AG09309 (cell line): ENCODE measurements at places on chromosomes 1 and 21.
A peak's percentile ranks its signal among the peaks of the same experiment; 100 is the strongest.

GRCh38 chr1:192849011-192849410, 40.2 kb downstream of the RGS2 start:
- no peak for DNase-seq

DNA sequence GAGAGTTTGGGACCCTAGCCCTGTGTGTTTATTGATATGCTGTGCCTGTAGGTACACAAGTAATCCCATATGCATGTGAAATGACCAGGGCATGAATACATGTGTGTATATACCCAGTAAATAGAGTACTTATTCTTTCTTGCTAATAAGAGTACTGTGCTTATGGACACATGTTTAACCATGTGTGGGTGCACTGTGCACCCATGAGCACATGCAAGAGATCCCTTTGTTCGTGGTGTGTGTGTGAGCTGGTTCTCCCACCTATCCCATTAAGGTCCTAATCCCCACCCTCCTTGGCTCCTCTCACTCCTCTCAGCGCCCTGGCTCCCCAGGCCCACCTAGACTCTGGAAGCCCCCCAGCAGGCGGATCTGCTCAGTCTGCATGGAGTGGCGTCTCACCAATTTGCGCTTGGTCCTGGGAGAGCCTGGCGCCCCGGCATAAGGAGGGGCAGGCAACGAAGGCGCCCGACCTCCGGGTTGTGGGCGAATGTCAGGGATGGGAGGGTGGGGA, 2.2 kb upstream of the LIX1L start:
- no peak for DNase-seq

DNA sequence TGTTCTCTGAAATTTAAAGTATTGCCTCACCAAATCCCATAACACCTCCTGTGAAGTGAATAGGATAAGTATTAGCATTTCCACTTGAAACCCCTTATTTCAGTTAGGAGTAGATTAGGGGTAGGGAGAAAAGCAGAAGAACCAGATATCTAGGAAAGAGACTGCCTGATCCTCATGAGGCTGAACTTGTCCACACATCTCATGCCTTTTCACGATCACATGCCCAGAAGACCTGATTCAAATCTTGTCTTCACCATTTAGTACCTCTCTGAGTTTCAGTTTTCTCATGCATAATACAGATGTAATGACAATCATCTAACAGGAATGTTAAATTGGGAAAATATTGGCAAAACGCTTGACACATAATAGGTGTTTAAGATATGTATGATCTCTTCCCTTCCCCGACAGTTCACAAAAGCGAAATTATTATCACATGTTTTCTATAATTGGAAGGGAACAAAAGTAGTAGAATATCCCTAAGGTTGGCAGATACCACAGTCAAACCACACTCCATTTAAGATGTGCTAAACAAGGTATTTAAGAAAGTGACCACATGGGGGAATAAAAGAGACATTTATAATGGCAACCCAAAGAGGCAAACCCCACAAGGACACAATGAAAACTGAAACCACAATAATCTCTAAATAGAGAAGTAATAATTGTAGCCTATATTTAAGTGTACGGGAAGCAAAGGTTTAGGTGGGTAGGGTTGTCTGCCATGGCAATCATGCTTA, 25.2 kb downstream of the GFI1 start:
- DNase-seq, result no peak

DNA sequence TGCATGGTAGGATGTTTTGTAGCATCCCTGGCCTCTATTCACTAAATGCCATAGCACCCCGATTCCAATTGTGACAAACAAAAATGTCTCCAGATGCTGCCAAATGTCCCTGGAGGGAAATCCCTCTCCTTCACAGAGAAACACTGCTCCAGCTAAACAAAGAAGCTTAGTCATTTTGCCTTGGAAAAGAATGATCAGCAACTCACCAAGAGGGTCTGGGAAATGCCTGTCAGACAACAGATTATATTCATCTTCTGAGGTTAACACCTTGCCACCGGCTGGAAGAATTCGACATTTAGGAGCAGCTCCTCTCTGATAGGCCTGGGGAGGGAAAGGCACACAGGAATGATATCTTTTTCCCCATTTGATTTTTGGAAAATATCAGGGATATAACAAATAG, 84.4 kb downstream of the NIBAN1 start:
- DNase-seq, result no peak

DNA sequence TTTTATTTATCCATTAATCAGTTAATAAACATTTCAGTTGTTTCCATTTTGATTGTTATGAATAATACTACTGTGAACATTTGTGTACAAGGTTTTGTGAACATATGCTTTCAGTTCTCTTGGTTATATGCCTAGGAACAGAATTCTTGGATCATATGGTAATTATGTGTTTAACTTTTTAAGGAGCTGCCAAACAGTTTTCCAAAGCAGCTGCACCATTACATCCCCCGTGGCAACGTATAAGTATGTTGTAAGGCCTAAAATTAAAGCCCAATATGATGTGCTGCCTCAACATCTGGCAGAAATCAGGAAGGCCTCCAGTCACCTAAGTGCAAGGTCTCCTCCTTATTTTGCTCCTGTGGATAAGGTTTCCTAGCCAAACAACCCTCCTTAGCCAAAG, 235.6 kb upstream of the CACYBP start:
- no peak for DNase-seq

DNA sequence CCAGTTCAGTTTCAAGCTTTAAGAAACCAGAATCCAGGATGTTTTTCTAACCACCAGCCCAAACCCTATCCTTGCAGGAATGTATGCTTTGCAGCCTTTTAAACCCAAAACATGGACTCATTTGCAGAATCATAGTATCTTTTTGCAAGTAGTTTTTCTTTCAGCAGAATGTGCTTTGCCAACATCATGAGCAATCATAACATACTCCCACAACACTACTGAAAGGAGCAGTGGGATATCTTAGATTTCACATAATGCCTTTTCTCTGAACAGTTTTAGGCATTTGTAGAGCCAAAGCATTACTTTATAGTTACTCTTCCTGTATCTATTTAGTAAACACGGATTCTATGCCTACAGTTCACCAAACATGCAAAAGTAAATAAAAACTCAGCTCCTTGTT, 10.0 kb upstream of the SH2D2A start:
- DNase-seq, result no peak

- no peak for DNase-seq
Observed at GRCh38 chr1:28756846-28757245, 20.1 kb downstream of the YTHDF2 start.

DNA sequence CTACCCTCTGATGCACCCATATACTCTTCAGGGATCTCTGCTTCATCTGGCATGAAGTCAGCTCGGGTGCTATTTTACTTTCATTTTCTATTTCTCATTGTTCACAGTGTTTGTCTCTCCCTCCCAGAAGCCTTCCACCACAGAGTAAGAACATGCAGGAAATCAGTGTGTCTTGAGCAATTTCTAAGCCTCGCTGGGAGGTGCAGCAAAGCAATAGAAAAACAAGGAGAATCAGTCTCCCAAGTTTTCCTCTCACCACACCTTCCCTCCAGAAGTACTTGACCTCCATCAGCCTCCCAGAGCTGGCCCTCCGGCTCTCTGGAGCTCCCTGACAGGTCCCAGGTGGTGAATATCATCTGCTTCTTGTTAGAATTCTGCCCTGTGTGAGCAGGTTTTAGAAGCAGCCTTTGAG, 594.7 kb upstream of the CAMK1G start:
- DNase-seq, result peak; percentile 29

GRCh38 chr1:214720561-214720960, 117.6 kb downstream of the CENPF start:
- peak; percentile 3 for DNase-seq

DNA sequence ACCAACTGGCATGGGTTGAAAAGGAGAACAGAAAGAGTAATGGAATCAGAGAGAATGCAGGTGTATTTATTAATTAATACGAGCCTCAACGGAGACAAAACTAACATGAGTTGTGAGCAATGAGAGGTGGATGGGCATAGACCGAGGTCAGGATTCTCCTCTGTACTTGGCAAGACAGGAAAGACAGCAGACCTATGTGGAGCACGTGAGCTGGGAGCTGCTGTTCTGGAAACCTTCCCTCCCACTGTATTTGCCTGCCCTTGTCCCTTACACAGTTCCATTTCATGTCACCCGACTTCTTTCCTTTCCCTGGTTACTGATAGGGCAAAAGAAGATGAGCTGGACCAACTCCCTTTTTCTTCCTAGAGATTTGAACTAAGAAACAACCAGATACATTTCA, 110.9 kb downstream of the MRPS6 start:
- no peak for DNase-seq

GRCh38 chr1:58782178-58783089, 1.4 kb downstream of the JUN start:
- no peak for DNase-seq

- no peak for DNase-seq
Observed at GRCh38 chr21:45356653-45357435, 48.1 kb upstream of the COL18A1 start.

DNA sequence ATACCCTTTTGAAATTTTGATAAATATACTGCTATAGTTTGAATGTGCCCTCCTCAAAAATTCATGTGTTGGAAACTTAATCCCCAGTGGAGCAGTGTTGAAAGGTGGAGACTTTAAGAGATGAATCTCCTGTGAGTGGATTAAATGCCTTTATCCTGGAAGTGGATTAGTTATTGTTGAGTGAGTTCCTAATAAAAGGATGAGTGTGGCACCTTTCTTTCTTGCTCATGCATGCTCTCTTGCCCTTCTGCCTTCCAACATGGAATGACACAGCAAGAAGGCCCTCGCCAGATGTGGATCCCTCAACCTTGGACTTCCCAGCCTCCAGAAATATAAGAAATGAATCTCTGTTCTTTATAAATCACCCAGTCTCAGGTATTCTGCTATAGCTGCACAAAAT, 51.8 kb downstream of the CD160 start:
- no peak for DNase-seq

GRCh38 chr1:101587741-101588140, 350.9 kb downstream of the S1PR1 start:
- DNase-seq, result no peak

GRCh38 chr1:33047839-33048305, 11.2 kb upstream of the AK2 start:
- no peak for DNase-seq

GRCh38 chr21:44992608-44993031, 52.8 kb downstream of the SLX9 start:
- no peak for DNase-seq

DNA sequence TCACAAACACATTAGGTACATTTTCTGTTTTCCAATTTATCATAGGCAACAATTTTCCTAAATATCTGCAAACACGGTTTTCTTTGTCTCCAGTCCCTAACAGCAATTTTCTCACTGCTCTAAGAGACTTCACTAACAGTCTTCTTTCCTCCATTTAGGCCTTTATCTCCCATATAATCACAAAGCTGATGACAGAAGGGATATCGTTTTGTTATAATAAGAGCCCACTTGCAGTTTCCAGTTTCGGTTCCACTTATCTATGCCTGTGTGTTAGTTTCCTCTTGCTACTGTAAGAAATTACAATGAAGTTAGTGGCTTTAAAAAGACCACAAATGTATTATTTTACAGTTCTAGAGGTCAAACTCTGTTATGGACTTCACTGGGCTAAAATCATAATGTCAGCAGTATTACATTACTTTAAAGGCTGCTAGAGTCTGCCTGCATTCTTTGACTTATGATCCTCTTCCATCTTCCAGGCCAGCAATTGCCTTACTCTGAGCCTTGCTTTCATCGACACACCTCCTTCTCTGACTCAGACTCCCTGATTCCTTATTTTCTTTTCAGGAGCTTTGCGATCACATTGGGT, 549.3 kb downstream of the NCAM2 start:
- DNase-seq, result no peak

- DNase-seq, result no peak
Observed at GRCh38 chr21:27079636-27080240, 112.8 kb upstream of the ADAMTS5 start.

DNA sequence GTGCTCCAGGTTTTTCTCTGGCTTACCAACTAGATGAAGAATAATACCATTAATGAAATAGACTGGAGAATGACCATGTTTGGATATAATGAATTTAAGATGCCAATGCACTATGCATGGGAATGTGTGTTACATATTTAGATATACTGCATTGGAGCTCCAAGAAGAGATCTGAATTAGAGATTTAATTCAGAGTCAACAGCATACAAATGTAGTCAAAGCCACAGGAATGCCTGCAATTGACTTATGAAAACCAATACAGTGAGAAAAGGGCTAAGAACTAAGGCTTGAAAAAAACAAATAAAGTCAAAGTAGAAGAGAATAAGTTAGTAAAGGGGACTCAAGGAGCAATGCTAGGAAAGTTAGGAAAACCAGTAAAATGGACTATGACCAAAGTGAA, 59.1 kb downstream of the USP24 start:
- DNase-seq, result no peak

DNA sequence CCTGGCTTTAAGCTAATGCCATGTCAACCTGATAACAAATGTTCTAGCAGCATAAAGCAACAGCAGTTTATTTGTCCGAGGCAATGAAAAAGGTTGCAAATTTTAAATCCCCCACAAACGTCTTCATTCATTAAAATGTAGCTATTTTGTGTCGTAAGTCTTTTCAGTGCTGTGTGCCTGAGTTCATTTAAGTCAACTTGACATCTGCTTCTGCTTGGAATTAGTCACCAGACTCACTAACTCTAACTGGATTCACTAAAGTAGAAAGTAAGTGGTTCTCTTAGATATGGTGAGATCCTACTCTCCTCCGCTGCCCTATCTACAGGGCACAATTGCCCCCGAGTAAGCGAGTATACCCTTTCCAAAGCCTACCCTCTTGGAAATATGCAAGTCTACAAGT, 118.4 kb upstream of the CHRM3 start:
- no peak for DNase-seq

GRCh38 chr1:234091876-234092275, 187.4 kb downstream of the SLC35F3 start:
- DNase-seq, result no peak

DNA sequence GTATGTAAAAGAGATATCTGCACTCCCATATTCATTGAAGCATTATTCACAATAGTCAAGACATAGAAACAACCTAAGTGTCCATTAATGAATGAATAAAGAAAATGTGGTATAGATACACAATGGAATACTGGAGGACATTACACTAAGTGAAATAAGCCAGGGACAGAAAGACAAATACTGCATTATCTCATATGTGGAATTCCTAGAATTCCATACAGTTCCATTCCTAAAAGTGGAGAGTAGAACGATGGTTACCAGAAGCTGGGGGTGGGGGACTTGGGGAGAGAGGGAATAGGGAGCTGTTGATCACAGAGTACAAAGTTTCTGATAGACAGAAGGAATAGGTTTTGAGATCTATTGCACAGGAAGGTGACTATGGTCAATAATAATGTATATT, 7.4 kb downstream of the TMED5 start:
- DNase-seq, result no peak

GRCh38 chr21:31297806-31298205, 46.3 kb downstream of the TIAM1 start:
- no peak for DNase-seq

GRCh38 chr1:172997941-172998361, 52.8 kb downstream of the TNFSF18 start:
- peak; percentile 91 for DNase-seq

GRCh38 chr1:21936366-21937031, 611 bp downstream of the HSPG2 start:
- DNase-seq, result no peak

GRCh38 chr1:1069711-1070676, 4.1 kb downstream of the RNF223 start:
- DNase-seq, result no peak
